Astrocyte (in vitro differentiated cells and primary cell): ENCODE measurements at places on chromosomes 1 and 21. TPM values are rescaled to one million over a fixed set of nuclear protein-coding genes. Genes with fewer than 3 reads are reported as not detected.
A peak's percentile ranks its signal among the peaks of the same experiment; 100 is the strongest.

The CYP4A22 gene
- total RNA-seq = not detected in 2 replicates

The DUSP10 gene
- 34.8 and 45.8 TPM in 2 replicates for total RNA-seq

The PCSK9 gene
- 0.53 and 1.4 TPM in 2 replicates for total RNA-seq

The ANKRD65 gene
- 0.64 TPM in 1 of 2 replicates, not detected in the other for total RNA-seq

The TRABD2B gene
- total RNA-seq = 0.89 and 1.8 TPM in 2 replicates

The FMO2 gene
- not detected in 2 replicates for total RNA-seq

The CR1L gene
- not detected in 2 replicates for total RNA-seq

The TTLL7 gene
- 28.5 and 28.7 TPM in 2 replicates for total RNA-seq

The HSD3B2 gene
- total RNA-seq = not detected in 2 replicates

The SLC1A7 gene
- total RNA-seq = not detected in 2 replicates

The IRF2BP2 gene
- 122 and 126 TPM in 2 replicates for total RNA-seq

DNA sequence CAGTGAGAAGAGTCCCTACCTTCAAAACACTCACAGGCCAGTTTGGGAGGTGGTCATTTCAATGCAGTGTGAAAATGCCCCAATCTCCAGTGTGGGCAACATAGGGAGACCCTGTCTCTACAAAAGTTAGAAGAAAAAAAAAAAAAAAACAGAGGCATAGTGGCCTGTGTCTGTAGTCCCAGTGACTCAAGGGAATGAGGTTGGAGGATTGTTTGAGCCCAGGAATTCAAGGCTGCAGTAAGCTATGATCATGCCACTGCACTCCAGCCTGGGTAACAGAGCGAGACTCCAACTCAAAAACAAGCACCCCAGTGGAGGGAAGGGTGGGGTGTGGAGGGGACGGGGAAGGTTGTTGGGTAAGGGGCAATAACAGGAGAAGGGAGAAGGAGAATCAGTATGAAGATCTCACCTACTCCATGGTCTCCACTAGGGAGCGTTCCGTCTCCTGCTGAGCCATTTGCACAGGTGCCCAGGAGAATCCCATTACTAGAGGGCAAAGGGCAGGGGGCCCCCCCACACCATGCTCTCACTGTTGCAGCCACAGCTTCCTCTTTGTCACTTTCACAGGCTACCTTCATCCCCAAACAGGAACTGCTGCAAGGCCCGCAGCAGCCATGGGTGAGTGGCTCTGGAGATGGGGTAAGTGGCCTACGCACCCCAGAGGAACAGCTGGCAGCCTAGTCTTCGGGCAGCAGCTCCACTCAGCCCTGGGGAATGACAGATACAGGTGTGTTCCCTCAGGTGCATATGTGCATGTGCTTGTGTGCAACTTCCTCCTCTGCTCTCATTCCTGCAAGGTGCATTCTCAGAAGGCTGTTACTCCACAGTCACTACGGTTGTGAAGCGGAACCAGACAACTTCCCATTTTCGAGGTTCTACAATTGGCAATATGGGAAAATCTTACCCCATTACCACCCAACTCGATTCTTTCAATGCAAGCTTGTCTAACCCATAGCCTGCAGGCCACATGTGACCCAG is 87.9 kb upstream of the LYST start:
- no peak for DNase-seq

GRCh38 chr1:45585496-45586075 is 1.7 kb downstream of the NASP start:
- no peak for DNase-seq

- no peak for DNase-seq
Observed at GRCh38 chr21:41108668-41109585, 59.0 kb upstream of the BACE2 start.

- no peak for DNase-seq
Observed at GRCh38 chr1:229406798-229407197, 27.1 kb downstream of the ACTA1 start.

DNA sequence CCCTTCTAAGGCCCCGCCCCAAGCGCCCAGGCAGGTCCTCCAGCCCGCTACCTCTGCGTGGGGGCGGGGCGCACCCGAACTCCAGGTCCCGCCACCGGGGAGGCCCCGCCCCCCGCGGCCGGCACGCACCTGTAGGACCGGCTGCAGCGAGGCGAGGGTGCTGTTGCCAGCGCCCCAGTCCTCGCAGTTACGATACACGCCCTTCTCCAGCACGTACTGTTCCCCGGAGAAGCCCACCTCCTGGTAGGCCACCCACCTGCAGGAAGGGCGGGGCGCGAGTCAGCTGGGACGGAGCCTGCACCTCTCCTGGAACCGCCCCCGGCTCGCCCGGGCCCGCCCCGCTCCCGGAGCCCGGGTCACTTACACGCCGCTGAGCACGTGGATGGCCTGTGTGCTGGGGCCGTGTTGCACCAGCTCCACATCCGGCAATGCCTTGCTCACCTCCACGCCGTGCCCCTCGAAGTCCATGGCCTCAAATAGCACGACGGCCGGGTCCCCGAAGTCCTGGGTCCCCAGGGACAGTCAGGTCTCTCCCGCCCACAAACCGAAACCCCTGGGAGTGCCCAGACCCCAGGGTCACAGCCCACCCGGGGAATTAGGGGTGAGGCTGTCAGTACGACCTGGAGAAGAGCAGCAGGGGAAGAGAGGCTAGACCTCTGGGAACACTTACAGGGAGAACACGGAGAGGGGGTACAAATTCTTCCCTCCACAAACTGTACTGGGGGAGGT is 17.3 kb downstream of the CRYBG2 start:
- no peak for DNase-seq

GRCh38 chr1:229087339-229087738 is 183.6 kb upstream of the RAB4A start:
- no peak for DNase-seq

DNA sequence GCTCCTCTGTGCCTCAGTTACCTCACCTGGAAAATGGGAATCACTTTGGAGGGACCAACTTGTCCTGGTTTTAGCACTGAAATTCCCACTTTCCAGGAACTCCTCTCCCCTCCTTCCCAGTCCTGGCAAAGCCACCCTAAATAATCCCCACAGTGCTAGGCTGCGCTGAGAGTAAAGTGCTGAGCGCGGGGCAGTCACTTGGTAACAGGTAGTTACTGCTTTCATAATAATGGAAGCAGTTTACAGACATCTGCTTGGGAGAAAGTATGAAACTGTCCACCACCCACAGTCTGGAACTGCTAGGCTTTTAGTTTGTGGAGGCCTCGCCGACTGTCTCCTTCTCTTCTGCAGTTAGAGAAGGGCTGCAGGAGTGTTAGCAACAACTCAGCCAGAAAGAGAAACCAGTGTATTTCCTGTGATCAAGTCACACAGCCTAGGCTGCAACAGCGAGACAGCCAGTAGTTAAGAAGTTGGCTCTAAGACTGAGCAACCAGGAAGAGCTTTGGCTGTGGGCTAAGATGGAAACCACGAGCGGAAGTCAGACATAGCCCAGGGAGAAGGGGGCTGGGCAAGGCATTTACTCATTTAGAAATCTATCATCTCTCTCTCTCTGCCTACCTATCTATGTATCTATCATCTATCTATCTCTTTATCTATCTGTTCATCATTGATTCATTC is 30.8 kb upstream of the ABCG1 start:
- peak; percentile 13 for DNase-seq

- no peak for DNase-seq
Observed at GRCh38 chr1:231310391-231310934, 27.2 kb downstream of the EXOC8 start.

GRCh38 chr1:78410643-78411042 is 80.1 kb upstream of the PTGFR start:
- no peak for DNase-seq

- DNase-seq = no peak
Observed at GRCh38 chr1:213448360-213448759, 397.3 kb downstream of the RPS6KC1 start.

DNA sequence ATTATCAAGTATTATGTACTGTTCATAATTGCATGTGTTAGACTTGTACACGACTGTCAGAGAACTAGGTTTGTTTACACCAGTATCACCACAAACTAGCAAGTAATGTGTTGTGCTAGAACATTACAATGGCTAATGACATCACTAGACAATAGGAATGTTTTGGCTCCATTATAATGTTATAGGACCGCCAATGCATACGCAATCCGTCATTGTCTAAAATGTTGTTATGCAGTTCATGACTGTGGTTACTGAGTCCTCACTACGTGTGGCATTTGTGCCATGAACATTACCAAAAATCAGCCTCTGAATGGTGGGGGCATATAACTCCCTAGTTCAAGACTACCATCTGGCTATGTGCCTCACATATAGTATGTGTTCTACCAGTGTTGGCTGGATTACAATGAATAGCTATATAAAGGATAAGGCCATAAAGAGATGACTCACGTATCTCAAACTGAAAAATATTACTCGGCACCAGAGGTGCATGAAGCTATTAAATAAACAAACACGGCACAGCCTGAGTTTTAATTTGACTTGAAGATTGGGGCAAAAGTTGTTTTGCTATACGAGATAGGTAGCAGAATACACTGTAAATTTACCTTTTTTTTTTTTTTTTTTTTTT is 89.1 kb upstream of the COL24A1 start:
- peak; percentile 57 for DNase-seq

- no peak for DNase-seq
Observed at GRCh38 chr1:94468708-94469107, 50.5 kb downstream of the ABCD3 start.

DNA sequence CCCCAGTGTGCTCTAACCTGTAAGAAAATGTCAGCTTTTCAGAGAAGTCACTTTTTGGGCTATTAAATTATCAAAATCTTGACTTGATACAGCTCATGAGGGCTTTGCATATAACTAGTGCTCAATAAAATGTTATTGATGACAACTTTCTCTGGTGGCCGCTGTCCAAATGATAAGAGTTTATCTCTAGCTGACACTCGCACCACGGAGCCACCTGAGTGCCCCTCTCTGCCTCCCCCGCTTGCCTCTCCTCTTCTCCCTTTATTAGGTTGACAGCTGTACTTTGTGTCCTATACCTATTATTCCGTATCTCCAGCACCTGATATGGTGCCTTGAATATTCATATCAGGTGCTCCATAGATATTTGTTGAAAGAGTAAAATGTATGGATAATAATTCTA is 82.8 kb downstream of the PHTF1 start:
- no peak for DNase-seq

DNA sequence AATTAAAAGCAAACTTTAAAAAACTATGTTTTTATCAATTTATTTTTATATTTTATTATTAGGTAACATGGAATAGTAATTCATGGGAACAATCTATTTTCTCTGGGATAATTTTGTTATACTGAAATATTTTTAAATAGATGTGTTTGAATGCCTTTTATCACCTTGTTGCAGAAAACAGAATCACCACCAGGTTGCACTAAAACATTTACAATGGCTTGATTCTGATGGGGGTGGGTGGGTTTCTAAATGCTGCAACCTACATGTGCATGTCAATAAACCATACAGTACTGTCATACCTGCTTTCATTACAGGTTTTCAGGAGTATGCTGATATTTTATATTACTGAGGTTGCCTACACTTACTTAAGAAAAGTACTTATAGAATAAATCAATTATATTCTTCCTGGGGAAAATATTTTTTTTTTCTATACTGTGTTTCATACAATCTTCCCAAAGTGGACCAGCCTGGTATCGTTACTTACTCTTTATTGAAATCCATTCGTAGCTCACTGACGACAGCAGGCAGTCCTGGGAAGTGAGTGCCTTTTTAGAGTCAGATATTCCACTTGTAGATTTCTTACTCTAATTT is 132.8 kb downstream of the PTPRC start:
- peak; percentile 31 for DNase-seq

DNA sequence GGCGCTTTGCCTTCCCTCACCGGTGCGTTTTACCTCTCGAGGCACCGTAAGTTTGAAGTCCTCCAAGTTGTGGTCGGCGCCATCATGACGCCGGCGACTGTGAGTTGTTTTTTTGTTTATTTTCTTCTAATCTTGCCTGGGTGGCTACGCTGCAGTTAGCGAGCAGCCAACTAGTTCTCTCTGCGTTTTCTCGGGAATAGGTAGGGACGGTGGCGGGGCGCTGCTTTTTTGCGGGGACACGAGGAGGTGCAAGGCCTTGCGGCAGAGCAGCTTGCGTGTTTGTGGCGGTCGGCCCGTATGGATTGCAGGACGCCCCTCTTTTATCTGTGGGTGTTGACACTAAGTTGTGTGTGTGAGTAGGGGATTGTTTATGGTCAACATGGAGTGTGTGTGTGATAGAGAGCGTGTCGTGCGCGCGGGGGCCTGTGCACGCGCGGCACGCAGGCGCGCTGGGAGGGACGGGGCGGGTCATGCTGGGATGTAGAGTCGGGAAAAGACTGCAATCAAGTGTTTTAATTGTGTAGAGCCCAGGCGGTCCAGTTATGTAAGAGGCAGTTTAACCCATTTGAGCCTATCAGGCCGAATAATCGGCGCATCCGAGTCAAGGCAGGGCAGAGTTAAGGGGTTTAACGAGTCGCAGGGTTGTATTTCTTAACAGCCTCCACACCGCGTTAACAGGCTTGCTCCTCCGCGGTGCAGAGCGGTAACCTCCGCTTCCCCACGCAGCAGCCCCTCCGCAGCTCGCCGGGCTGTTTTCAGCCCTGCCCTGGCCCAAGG is 1.2 kb upstream of the NEGR1 start:
- DNase-seq = peak; percentile 69

- DNase-seq = no peak
Observed at GRCh38 chr1:109393617-109394233, 4.0 kb downstream of the SORT1 start.

GRCh38 chr1:196680107-196680506 is 28.3 kb downstream of the CFH start:
- DNase-seq = peak; percentile 32

DNA sequence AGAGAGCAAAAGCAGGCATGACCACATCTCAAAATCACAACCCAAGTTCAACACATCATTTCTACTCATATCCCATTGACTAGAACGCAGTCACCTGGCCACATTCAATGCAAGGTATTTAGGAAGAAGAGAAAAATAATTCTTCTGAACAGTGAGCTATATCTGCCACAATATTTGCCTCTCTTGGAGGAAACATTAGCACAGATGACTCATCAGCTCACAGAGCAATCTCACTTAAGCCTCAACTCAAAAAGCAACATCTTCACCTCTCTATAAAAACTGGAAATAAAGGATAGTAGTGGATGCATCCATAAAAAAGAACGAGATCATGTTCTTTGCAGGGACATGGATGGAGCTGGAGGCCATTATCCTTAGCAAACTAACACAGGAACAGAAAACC is 143.9 kb upstream of the FMN2 start:
- no peak for DNase-seq

GRCh38 chr1:168234846-168235547 is 9.2 kb downstream of the SFT2D2 start:
- DNase-seq = peak; percentile 25
